Naive thymus-derived CD8-positive, alpha-beta T cell (primary cell): ENCODE measurements at places on chromosomes 12 and 14.
A peak's percentile ranks its signal among the peaks of the same experiment; 100 is the strongest.

- H3K27ac ChIP-seq, result no peak overlapping the region
- DNase-seq, result no peak
- peaks cover 7% of the 10 kb centered on the region for H3K27me3 ChIP-seq
- H3K4me3 ChIP-seq, result no peak overlapping the region
- no peaks in the 10 kb centered on the region for H3K4me1 ChIP-seq
Measured at GRCh38 chr14:91693346-91693745, 38.5 kb downstream of the CATSPERB start.

DNA sequence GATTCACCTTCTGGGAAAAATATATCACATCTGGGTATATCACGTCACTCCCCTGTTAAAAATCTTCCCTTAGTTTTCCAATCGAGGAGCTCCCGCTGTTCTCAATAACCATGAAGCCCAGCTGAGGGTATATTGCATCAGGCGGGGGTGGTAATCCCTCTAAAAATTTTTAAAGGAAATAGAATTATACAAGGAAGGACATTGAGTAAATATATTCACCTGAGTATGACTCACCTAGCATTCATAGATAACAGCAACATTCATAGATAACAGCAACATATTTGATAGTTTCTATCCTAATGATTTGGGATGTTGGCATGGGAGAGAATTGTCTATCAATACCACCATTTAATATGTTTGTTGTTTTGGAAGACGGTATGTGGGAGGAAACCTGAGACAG is 473.6 kb downstream of the RMST start:
- no peak overlapping the region for H3K4me3 ChIP-seq
- DNase-seq, result no peak
- no peaks in the 10 kb centered on the region for H3K36me3 ChIP-seq

DNA sequence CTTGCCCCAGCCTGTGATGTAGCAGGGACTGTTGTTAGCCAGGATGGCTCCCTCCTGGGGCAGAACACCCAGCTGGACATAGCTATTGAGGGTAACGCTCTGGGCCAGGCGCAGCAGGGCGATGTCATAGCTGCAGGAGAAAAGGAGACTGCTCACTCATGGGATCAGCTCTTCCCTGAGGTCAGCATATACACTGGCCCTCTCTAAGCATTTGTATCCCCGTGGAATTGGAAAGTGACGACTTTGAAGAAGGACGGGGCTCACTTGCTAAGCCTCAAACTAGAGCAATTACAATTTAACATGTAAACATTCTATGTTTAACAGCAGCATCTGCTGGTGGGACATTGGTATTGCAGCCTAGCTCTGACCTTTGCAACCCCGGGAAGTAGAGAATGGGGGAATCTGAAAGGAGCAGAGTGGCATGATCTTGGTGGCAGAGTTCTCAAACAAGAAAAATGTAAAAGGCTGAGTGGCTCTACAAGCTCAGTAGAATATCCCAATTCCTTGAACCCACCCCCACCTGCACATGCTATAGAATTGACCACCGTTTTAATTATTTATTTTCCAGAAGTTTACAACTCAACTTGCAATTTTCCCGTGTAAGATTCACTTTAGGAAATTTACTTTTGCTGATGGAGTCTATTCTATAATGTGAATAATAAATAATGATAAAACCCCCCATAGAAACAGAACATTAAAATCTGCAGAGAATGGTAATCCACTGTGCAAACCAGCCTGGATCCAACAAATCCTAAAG is 5.0 kb downstream of the CELA1 start:
- H3K27ac ChIP-seq, result peak overlapping the region; percentile 90
- peak; percentile 33 for DNase-seq
- H3K4me1 ChIP-seq, result peaks cover 21% of the 10 kb centered on the region
- no peaks in the 10 kb centered on the region for H3K27me3 ChIP-seq

DNA sequence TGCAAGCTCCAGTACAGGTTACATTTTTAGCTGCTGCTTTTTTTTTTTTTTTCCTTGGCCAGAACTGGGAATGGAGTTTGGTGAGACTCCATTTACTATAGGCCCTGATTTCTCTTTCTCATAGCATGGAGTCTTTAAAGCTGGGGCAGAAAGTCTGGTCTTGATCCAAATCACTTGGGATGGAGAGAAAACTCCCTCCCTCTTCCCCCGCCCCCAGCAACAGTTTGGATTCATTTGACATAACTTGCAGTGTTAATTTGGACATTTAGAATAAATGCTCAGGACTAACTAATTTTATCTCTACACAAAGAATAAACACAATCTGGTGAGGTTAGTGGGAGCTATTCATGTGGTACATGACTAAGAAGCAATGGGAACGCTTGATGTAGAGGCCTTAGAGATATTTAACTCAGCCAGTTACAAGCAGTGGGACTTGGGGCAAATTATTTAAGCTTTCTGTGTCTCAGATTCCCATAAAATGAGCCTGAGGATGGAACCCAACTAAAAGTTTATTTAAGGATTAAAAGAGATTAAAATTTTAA is 107.3 kb upstream of the ARHGAP5 start:
- DNase-seq, result no peak
- H3K4me3 ChIP-seq, result no peak overlapping the region
- no peak overlapping the region for H3K27ac ChIP-seq
- peaks cover 4% of the 10 kb centered on the region for H3K27me3 ChIP-seq
- no peaks in the 10 kb centered on the region for H3K36me3 ChIP-seq

DNA sequence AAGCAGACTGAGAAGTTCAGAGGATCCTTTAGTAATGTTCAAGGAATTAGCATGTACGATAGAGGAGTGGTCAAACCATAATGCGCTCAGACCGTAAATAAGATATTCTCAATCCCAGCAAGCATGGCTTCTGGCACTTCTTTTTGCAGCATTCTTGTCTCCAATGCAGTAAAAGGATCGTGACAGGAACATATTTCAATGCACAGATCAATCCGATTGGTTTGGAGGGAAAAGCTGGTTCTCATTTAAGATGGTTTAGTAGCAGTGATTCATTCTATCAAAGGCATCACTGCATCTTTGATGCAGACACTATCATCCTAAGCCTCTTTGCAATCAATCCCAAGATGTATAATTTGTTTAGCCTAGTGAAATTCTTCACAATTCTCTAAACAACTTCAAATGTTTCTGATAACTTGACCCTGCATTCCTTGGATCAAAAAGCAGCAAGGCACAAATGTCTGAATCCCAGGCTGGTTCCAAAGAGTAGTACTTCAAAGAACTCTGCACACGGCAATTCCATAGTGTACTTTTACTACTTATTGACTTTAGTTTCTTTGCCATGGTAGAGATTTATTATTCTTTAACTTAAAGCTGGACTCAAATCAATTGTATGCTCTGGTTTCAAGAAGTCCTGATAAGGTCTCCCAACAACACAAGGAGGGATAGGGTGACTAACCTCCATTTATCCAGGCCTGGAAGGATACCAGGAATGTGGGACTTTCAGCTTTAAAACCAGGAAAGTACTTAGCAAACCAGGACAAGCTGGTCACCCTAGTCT is 96.8 kb upstream of the MDM1 start:
- no peak overlapping the region for H3K4me3 ChIP-seq
- peaks cover 9% of the 10 kb centered on the region for H3K4me1 ChIP-seq
- DNase-seq, result no peak
- no peaks in the 10 kb centered on the region for H3K36me3 ChIP-seq
- H3K27me3 ChIP-seq, result no peaks in the 10 kb centered on the region

GRCh38 chr12:1947081-1947480 is 28.6 kb upstream of the CACNA2D4 start:
- peaks cover 41% of the 10 kb centered on the region for H3K36me3 ChIP-seq
- no peaks in the 10 kb centered on the region for H3K4me1 ChIP-seq
- H3K4me3 ChIP-seq, result no peak overlapping the region
- H3K27me3 ChIP-seq, result no peaks in the 10 kb centered on the region
- DNase-seq, result no peak

GRCh38 chr14:77897374-77897773 is 97.5 kb downstream of the ADCK1 start:
- no peaks in the 10 kb centered on the region for H3K4me1 ChIP-seq
- DNase-seq, result no peak
- no peak overlapping the region for H3K4me3 ChIP-seq
- peaks cover 61% of the 10 kb centered on the region for H3K36me3 ChIP-seq

GRCh38 chr14:28949503-28949902 is 182.9 kb downstream of the FOXG1 start:
- no peak overlapping the region for H3K27ac ChIP-seq
- H3K4me3 ChIP-seq, result no peak overlapping the region
- no peaks in the 10 kb centered on the region for H3K27me3 ChIP-seq
- DNase-seq, result no peak

GRCh38 chr14:32417956-32418552 is 89.0 kb downstream of the AKAP6 start:
- no peaks in the 10 kb centered on the region for H3K27me3 ChIP-seq
- no peaks in the 10 kb centered on the region for H3K4me1 ChIP-seq
- no peak overlapping the region for H3K4me3 ChIP-seq

DNA sequence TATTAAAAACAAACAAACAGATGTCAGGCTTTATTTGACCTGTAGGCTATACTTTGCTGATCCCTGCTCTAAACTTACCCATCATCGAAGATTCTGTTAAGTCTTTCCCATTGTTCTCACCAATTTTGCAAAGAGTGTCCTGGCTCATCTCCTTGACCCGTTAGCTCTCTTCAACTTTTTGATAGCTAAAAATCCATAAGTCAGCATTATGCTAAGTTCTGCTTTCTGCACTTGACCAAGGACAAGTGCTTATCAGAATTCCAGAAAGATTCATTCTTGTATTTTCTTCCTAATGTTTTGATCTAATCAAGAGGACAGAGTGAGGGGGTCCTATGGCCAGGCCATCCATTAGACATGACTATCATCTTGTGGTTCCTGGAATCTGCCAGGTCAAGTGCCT is 503.5 kb downstream of the FUT8 start:
- H3K4me3 ChIP-seq, result no peak overlapping the region
- peaks cover 50% of the 10 kb centered on the region for H3K4me1 ChIP-seq
- no peaks in the 10 kb centered on the region for H3K36me3 ChIP-seq
- no peaks in the 10 kb centered on the region for H3K27me3 ChIP-seq
- DNase-seq, result no peak

DNA sequence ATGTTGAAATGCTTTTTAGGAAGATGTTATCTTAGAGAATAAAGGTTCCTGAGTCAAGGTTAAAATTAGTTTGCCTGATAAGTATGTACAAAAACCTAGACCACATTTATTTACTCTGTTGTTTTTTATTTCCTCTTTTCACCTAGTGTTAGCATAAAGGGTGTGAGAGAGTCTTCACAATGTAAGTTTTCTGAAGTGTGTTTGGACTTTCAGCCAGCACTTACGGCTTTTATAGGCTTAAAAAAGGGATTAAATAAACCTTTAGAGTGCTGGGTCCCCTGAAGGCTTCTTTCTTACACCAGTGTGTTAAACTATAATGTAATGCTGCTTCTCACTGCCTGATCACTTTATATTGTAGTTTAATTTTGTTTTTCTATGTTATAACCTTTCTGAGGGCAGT is 27.2 kb downstream of the ARHGAP5 start:
- H3K36me3 ChIP-seq, result no peaks in the 10 kb centered on the region
- H3K27ac ChIP-seq, result no peak overlapping the region
- H3K4me1 ChIP-seq, result peaks cover 33% of the 10 kb centered on the region
- H3K27me3 ChIP-seq, result no peaks in the 10 kb centered on the region
- DNase-seq, result no peak
- no peak overlapping the region for H3K4me3 ChIP-seq

DNA sequence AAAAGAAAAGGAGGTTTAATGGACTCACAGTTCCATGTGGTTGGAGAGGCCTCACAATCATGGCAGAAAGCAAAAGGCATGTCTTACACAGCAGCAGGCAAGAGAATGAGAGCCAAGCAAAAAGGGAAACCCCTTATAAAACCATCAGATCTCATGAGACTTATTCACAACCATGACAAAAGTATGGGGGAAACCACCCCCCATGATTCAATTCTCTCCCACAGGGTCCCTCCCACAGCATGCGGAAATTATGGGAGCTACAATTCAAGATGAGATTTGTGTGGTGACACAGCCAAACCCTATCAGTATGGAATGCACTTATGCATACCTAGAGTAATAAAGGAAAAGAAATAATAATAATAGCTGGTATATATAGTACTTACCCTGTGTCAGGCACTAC is 4.5 kb upstream of the GLIPR1 start:
- peak overlapping the region; percentile 21 for H3K27ac ChIP-seq
- H3K4me1 ChIP-seq, result peaks cover 62% of the 10 kb centered on the region
- H3K4me3 ChIP-seq, result no peak overlapping the region

GRCh38 chr12:52566847-52567291 is 6.8 kb downstream of the KRT74 start:
- no peak overlapping the region for H3K4me3 ChIP-seq
- H3K36me3 ChIP-seq, result no peaks in the 10 kb centered on the region
- peak overlapping the region; percentile 84 for H3K27ac ChIP-seq
- H3K4me1 ChIP-seq, result peaks cover 14% of the 10 kb centered on the region
- H3K27me3 ChIP-seq, result peaks cover 2% of the 10 kb centered on the region
- DNase-seq, result peak; percentile 41

DNA sequence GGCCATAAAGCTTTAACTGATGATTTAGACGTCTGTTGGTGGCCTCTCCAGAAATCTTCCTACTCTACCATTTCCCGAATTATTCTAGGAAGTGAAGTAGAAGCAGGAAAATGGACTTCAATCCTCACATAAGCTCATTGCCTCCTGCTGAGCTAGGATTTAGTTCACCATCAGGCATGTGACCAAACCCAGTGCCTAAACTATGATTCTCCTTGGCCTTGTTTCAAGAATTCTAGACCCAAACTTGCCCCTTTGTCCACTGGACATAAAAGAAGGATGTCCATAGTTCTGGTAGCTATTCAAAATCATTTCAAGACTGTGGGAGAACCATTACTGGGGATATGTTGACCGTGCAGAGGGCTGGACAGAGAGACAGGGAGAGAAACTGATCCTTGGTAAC is 105.8 kb downstream of the C12orf50 start:
- no peaks in the 10 kb centered on the region for H3K36me3 ChIP-seq
- H3K27ac ChIP-seq, result no peak overlapping the region
- no peaks in the 10 kb centered on the region for H3K4me1 ChIP-seq
- DNase-seq, result no peak
- H3K27me3 ChIP-seq, result peaks cover 4% of the 10 kb centered on the region

- DNase-seq, result no peak
- H3K4me1 ChIP-seq, result peaks cover 5% of the 10 kb centered on the region
- H3K27ac ChIP-seq, result no peak overlapping the region
- peaks cover 20% of the 10 kb centered on the region for H3K27me3 ChIP-seq
- H3K4me3 ChIP-seq, result no peak overlapping the region
- H3K36me3 ChIP-seq, result no peaks in the 10 kb centered on the region
Measured at GRCh38 chr12:78864870-78865463, 393 bp downstream of the SYT1 start.

GRCh38 chr12:1093166-1093751 is 102.2 kb downstream of the ERC1 start:
- no peak for DNase-seq
- H3K4me3 ChIP-seq, result no peak overlapping the region
- no peaks in the 10 kb centered on the region for H3K36me3 ChIP-seq
- no peaks in the 10 kb centered on the region for H3K27me3 ChIP-seq
- no peak overlapping the region for H3K27ac ChIP-seq

DNA sequence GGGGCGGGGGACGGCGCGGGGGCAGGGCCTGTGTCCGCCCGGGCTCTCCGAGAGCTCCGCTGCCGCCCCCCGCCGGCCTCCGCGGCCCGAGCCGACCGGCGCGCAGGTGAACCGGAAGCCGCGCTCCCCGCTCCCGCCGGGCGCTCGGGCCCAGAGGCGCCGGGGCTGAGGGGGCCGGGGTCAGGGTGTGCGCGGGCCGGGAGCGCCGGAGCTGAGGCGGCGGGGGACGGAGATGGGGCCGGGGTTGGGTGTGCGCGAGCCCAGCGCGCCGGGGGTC is 431 bp downstream of the HIP1R start:
- H3K4me3 ChIP-seq, result no peak overlapping the region
- no peak overlapping the region for H3K27ac ChIP-seq
- no peak for DNase-seq
- no peaks in the 10 kb centered on the region for H3K36me3 ChIP-seq
- no peaks in the 10 kb centered on the region for H3K27me3 ChIP-seq

GRCh38 chr14:104903990-104904389 is 20.7 kb upstream of the PLD4 start:
- peaks cover 19% of the 10 kb centered on the region for H3K27me3 ChIP-seq
- no peaks in the 10 kb centered on the region for H3K36me3 ChIP-seq
- no peaks in the 10 kb centered on the region for H3K4me1 ChIP-seq
- DNase-seq, result no peak
- H3K27ac ChIP-seq, result no peak overlapping the region
